Progenitor cell of endocrine pancreas (in vitro differentiated cells): ENCODE measurements at places on chromosomes 3 and 15. TPM values are rescaled to one million over a fixed set of nuclear protein-coding genes. Genes with fewer than 3 reads are reported as not detected.
A peak's percentile ranks its signal among the peaks of the same experiment; 100 is the strongest.

- H3K27me3 ChIP-seq: peaks cover 3% of the 10 kb centered on the region
- DNase-seq: no peak
- H3K36me3 ChIP-seq: no peaks in the 10 kb centered on the region
Measured at GRCh38 chr3:13167064-13167743, 94.0 kb upstream of the IQSEC1 start.

GRCh38 chr15:40436892-40437751 is 3.6 kb upstream of the BAHD1 start:
- DNase-seq: no peak
- no peak overlapping the region for H3K27ac ChIP-seq
- peak overlapping the region; percentile 34 for H3K4me3 ChIP-seq
- H3K36me3 ChIP-seq: no peaks in the 10 kb centered on the region
- peaks cover 16% of the 10 kb centered on the region for H3K4me1 ChIP-seq

- peaks cover 8% of the 10 kb centered on the region for H3K4me1 ChIP-seq
- no peak overlapping the region for H3K27ac ChIP-seq
- H3K36me3 ChIP-seq: no peaks in the 10 kb centered on the region
- no peaks in the 10 kb centered on the region for H3K27me3 ChIP-seq
Measured at GRCh38 chr15:95843241-95843910, 487.1 kb upstream of the NR2F2 start.

DNA sequence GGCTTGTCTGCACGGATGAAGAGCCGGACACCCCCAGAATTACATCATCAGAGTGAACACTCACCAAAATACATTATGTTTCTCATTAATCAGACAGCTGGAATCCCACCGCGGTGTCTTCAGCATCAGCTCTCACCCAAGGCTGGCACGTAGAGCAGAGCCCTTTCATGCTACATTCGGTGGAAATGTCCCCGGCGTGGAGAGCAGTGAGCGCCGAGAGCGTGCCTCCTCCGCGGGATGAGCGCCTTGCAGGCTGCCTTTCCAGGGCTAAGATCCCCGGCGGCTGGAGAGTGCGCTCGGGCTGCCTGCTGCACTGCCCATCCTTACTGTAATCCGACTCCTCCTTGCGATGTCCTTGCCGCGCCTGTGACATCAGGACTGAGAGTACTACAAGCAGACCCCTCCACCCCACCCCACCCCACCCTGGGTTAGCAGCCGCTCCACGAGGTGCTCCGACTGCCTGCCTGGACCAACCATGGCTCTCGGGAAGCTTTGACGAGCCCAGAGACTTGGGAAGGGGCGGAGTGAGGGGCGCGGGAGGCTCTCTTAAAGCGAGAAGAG is at the start of gene ZNF385D:
Gene ZNF385D, minus strand, starts transcription at position 380 of the 561 bp plus-strand sequence. Its CDS starts 294 bp downstream, at position 86.
- peaks cover 42% of the 10 kb centered on the region for H3K27me3 ChIP-seq
- peaks cover 7% of the 10 kb centered on the region for H3K4me1 ChIP-seq
- H3K4me3 ChIP-seq: peak within 1 kb of the TSS; percentile 55
- no peaks in the 10 kb centered on the region for H3K36me3 ChIP-seq
- peak within 1 kb of the TSS; percentile 53 for H3K27ac ChIP-seq

Gene FEZF2
- total RNA-seq: not detected in 2 replicates
